GM18507 (cell line): ENCODE measurements at places on chromosomes 16 and 17.
A peak's percentile ranks its signal among the peaks of the same experiment; 100 is the strongest.

GRCh38 chr17:53571342-53571741 lies 251.4 kb upstream of the KIF2B start:
- no peak for DNase-seq

GRCh38 chr16:50616883-50617645 lies 64.0 kb downstream of the SNX20 start:
- no peak for DNase-seq

DNA sequence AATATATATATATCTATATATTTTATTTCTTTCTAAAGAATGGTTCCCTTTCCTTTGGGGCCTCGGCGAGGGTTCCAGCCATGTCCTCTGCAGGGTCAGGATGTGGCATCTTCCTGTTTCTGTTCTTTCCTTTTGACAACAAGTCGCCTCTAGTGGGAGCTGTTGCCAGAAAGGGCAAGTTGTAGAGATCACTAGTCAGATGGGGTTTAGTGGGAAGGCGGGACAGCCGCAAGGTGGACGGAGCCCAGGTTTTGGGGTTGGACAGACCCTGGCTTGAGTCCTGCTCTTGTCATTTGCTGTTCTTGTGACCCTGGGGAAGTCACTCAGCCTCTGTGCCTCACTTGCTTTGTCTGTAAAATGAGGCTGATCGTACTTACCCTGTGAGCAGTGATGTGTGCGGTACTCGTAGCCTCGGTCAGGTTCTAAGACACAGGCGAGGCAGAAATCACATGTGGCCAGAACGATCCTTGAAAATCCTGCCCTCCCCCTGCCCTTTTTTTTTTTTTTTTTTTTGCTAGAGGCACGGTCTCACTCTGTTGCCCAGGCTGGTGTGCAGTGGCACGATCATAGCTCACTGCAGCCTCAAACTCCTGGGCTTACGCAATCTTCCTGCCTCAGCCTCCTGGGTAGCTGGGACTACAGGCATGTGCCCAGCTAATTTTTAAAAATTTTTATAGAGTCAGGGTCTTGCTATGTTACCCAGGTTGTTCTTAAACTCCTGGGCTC lies 80.1 kb downstream of the ABCC6 start:
- DNase-seq, result no peak

DNA sequence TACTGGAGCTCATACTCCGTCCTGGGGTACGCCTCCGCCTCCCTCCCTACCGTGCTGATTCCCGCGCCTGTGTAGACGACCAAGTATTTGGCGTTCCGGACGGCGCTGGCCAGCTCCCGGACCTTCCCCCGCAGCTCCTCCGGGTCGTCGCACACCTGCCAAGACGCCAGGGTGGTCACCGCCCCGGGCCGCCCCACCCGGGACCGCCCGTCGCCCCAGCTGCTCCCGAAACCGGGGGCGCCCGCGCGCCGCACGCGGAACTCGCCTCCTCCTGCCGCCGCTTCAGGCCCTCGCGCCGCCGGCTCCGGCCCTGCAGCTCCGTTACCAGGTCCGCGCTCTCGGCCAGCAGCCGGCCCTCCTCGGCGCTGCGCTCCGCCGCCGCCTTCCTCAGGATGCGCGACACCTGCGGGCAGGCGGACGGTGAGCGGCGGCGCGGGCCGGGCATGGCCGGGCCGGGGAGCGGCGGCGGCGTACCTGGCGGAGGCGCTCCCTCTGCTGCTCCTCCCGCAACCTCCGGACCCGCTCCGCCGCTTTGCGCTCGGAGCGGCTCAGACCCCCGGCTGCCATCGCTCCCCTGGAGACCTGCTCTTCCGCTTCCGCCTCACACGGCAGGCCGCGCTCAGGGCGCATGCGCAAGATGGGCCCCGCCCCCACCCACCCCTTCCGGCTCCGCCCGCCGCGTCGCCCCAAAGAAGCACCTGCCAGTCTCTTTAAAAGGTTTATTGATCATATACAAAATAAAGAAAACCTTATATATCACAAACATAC lies at the start of gene SIRT7:
TSS of gene SIRT7 (minus strand) at position 612 of the 768 bp plus-strand sequence. CDS start at position 567, 45 bp downstream.
- peak; percentile 99 for DNase-seq

- DNase-seq, result no peak
These were observed 585.1 kb upstream of the PSMD7 start for GRCh38 chr16:73711406-73712080.

DNA sequence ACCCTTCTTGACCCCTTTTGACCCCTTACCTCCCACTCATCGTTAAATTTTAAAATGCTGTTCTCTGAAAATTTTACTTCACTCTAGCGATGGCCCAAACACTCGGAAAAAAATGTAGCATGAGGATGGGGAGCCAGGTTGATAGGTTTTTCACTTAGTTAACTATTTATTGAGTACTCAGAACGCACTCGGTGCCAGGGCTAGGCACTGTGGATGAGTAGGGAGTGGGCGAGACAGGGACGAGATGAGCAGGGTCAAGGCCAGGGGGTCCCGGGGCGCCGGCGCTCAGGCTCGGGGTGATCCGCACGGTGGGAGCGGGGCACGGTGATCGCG lies 392 bp downstream of the ZSCAN32 start:
- no peak for DNase-seq
